Right renal cortex interstitium (tissue), 3 donors: ENCODE measurements at places on chromosomes 3 and 15. TPM values are rescaled to one million over a fixed set of nuclear protein-coding genes. Genes with fewer than 3 reads are reported as not detected.

DNA sequence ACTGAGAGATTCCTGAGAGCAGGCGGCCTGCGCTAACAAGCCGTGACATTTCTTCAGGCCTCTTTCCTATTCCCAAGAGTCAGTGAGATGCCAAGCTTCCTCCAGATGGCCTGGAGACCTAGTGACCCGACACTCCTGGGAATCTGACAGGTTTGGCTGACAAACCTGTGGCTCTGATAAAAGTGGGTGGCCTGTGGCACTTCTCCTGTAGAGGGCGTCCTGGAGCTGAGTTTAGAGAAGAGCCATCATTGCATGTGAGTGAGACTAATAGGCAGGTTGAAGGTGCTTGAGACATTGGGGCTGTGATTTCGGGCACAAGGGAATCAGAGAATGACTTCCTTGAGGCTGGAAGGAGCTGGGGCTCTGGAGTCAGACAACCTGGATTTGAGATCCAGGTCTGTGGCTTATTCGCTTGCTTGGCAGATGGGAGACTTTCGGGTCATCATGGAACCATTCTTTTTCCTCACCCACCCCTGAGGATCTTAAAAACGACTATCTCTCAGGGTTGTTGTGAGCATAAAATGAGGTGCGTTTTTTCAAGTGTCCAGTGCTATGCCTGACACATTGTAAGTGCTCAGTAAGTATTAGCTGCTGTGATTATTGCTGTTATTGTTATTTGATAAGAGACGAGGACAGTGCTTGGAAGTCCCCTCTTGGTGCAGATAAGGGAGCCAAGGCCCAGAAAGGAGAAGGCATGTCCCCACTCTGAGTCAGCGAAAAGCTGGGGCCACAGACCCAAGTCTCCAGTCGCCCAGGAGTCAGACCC lies 77.2 kb downstream of the SCN10A start:
- no peak for DNase-seq

Gene ISL2
- polyA plus RNA-seq: not detected

- no peak for DNase-seq
Observed at GRCh38 chr3:66053550-66054094, 14.9 kb upstream of the MAGI1 start.

- DNase-seq: no peak
Observed at GRCh38 chr15:73926219-73927002, at the start of gene LOXL1. Gene LOXL1 (plus strand): TSS chr15:73926462. CDS start chr15:73926784, 322 bp downstream.

Gene ACKR4
- 1.7 TPM for polyA plus RNA-seq

- DNase-seq: peak; percentile 41
Observed at GRCh38 chr3:117019082-117019713, 309.6 kb downstream of the TUSC7 start.

Gene STRIT1
- polyA plus RNA-seq: 1.9 TPM
